SJCRH30 (cell line): ENCODE measurements at places on chromosomes 4 and X. TPM values are rescaled to one million over a fixed set of nuclear protein-coding genes. Genes with fewer than 3 reads are reported as not detected.

The APLN gene
- total RNA-seq, result 0.73 and 0.81 TPM in 2 replicates

The POF1B gene
- 6.5 and 6.6 TPM in 2 replicates for total RNA-seq

- no peaks in the 10 kb centered on the region for H3K27me3 ChIP-seq
- DNase-seq, result no peak
- H3K4me3 ChIP-seq, result no peak overlapping the region
- no peaks in the 10 kb centered on the region for H3K36me3 ChIP-seq
- peaks cover 16% of the 10 kb centered on the region for H3K4me1 ChIP-seq
- no peak overlapping the region for H3K27ac ChIP-seq
Observed at GRCh38 chrX:74445099-74445498, 23.8 kb downstream of the SLC16A2 start.

GRCh38 chrX:110050901-110051300 is 48.0 kb downstream of the TMEM164 start:
- H3K27me3 ChIP-seq, result no peaks in the 10 kb centered on the region
- no peaks in the 10 kb centered on the region for H3K36me3 ChIP-seq
- H3K27ac ChIP-seq, result no peak overlapping the region
- H3K4me1 ChIP-seq, result no peaks in the 10 kb centered on the region
- no peak overlapping the region for H3K4me3 ChIP-seq

DNA sequence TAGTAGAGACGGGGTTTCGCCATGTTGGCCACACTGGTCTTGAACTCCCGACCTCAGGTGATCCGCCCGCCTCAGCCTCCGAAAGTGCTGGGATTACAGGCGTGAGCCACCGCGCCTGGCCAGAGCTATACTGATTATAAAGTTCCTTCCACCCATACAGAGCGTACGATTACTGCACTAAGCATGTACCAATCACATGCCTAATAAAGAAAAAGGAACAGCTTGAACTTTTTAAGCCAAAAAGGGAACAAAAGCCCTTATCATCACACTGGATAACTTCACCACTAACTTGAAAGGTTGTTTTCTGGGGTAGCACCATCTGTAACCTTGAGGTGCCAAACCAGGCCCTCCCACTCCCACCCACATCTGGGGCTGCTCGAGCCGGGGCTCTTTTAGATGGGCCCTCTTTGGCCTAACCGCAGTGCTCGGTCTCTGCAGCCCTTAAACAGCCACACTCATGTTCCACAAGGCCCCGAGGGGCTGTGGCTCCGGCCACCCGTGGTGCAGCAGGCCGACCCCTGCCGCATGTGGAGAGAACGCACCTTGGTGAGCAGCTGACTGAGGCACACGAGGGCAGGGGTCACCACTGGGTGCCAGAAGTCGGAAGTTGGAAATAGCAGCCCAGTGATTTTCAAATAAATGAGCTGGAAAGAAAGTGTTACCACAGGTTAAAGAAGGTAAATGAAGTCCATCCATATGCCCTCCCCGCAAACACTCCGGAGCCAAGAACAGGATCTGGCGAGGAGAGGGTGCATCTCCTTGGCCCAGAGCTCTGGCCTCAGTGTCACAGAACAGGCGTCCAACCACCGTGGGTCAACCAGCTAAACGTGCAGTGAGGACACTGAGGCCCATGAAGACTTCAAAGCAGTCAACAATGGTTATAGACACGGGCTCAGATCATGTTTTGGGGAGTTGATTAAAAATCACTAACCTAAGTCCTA is 18.4 kb downstream of the NOP14 start:
- H3K4me3 ChIP-seq, result no peak overlapping the region
- H3K4me1 ChIP-seq, result no peaks in the 10 kb centered on the region
- peaks cover 79% of the 10 kb centered on the region for H3K36me3 ChIP-seq

The PFKFB1 gene
- 0.14 TPM in 1 of 2 replicates, not detected in the other for total RNA-seq

The USO1 gene
- total RNA-seq, result 91.0 and 94.9 TPM in 2 replicates

GRCh38 chrX:39640866-39641265 is 456.9 kb downstream of the BCOR start:
- no peak overlapping the region for H3K27ac ChIP-seq
- DNase-seq, result no peak
- no peaks in the 10 kb centered on the region for H3K36me3 ChIP-seq

DNA sequence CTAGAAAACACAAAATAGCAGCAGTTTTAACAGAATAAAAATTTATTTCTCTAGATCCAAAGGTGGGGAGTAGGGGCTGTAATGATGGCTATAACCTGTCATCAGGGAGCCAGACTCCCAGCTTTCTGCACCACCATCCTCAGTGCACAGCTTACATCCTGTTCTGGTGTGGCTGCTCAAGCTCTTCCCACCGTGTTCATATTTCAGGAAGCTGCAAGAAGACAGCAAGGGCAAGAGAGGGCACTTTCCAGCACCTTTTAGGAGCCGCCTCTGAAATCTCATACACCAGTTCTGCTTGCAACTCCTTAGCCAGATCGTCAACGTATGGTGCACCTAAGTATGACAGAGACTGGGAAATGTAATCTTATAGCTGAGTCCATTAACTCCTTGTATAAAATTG is 253.7 kb downstream of the CENPC start:
- no peak overlapping the region for H3K4me3 ChIP-seq
- no peaks in the 10 kb centered on the region for H3K4me1 ChIP-seq
- no peaks in the 10 kb centered on the region for H3K27me3 ChIP-seq
- H3K27ac ChIP-seq, result no peak overlapping the region

- no peak for DNase-seq
- H3K27ac ChIP-seq, result no peak overlapping the region
- no peaks in the 10 kb centered on the region for H3K36me3 ChIP-seq
- H3K4me3 ChIP-seq, result no peak overlapping the region
- H3K27me3 ChIP-seq, result no peaks in the 10 kb centered on the region
Observed at GRCh38 chr4:77273412-77273811, 116.4 kb downstream of the CCNG2 start.
